AG09309 (cell line): ENCODE measurements at places on chromosomes 7 and 10.

- no peak for DNase-seq
Observed at GRCh38 chr10:47400786-47401185, 16.7 kb upstream of the ZNF488 start.

DNA sequence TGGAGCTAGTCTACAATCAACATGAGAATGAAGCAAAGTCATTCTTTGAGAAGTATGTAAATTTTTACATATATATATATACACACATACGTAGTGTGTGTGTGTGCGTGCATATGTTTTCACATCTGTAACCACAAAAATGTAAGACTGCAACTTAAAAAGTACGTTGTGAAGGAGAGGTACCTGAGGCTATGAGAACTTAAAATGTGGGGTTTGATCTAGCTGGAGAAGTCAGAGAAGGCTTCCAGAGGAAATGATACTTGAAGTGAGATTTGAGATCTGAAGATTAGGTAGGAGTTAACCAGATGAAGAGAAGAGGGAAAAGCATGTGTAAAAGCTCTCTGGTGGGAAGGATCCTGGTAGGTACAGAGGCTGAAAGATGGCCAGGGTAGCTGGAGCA is 5.8 kb downstream of the TAF5 start:
- DNase-seq = no peak

DNA sequence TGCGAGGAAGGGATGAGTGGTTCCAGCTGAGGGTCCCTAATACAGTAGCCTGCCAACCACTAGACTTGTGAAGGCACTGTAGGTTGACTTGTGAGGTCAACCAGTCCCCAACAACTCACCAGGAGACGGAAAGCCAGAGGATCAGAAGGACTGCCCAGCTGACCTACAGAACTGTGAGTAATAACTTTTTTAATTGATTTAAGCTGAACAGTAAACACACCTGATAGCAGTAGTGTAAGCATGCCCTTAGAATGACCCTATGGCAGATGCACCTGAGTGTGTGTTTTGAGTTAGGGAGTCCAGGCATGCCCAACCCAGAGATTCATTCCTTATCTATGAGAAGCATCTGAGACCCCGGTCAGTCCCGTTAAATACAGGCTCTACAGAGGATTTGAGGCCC is 14.1 kb downstream of the PRLHR start:
- DNase-seq = no peak

- no peak for DNase-seq
Observed at GRCh38 chr7:106778656-106779250, 86.3 kb upstream of the PIK3CG start.

- no peak for DNase-seq
Observed at GRCh38 chr10:119505131-119505551, 37.4 kb downstream of the RGS10 start.

- no peak for DNase-seq
Observed at GRCh38 chr7:76246804-76247389, 45.2 kb downstream of the SRRM3 start.

DNA sequence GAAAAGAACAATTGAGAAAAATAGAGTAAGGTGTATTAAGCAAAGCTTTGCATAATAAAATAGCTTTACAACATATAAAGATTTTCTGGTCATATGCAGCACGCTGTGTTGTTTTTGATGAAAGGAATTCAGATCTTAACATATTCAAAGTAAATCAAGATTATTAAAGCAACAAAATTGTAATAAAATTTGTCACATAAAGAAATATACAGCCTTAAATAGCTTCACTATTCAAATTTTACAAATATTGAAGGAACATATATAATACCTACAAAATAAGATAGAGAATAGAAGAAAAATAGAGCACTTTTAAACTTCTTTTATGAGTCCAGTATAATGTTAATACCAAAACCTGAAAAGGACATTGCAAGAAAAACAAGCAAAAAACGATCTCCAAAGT is 749.1 kb upstream of the POT1 start:
- DNase-seq = no peak

- DNase-seq = no peak
Observed at GRCh38 chr10:15209827-15210509, 41.5 kb upstream of the NMT2 start.

DNA sequence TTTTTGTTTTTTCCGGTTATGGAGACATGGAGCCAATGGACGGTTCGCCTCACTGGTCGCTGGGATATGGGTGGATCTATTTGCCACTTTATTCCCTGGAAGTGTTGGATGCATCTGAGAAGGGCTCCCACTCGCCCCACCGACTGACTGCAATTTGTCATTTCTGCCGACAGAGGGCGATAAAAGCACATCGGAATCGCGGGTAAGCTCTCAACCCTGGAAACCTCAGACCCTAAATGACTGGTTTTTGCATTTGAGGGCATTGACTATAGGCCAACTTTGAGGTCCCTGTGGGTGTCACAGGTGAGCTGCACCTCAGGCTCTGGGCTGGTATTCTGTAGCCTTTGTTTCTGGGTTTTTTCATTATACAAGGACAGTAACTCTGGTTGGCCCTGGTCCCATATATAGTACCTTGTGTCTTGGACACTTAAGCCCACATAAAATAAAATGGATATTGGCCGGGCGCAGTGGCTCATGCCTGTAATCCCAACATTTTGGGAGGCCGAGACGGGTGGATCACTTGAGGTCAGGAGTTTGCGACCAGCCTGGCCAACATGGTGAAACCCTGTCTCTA is 11.9 kb upstream of the OPALIN start:
- DNase-seq = no peak

DNA sequence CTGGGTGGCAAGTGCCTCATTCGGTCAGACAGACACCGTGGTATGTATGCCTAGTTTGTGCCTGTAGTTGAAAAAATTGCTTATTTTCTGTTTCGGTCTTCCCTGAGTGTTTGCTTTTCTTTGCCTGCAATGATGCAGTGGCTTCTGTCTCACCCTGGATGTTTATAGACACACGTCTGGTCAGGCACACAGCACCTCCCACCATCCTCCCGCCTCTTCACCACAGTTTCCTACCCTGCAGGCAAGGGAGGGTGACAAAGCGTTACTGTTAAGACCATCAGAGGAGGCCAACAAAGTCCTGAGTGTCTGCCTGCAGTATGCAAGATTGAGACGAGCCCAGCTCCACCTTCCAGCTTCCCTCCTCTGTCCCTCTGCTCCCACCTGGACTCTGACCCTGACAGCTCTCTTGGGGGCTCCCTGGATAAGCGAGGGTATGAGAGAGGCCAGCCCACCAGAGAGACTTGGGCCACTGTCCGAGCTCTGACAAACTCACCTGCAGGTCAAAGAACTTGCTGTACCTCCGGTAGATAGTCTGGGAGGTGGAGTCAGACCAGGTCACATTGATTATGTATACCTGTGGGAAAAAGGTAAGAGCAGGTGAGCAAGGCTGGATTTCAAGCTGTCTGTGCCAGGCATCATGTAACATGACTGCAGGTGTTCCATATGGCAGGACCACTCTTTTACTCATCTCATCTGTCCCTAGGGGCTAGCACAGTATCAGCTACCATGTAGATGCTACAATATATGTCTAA is 54.4 kb downstream of the SH3PXD2A start:
- no peak for DNase-seq

DNA sequence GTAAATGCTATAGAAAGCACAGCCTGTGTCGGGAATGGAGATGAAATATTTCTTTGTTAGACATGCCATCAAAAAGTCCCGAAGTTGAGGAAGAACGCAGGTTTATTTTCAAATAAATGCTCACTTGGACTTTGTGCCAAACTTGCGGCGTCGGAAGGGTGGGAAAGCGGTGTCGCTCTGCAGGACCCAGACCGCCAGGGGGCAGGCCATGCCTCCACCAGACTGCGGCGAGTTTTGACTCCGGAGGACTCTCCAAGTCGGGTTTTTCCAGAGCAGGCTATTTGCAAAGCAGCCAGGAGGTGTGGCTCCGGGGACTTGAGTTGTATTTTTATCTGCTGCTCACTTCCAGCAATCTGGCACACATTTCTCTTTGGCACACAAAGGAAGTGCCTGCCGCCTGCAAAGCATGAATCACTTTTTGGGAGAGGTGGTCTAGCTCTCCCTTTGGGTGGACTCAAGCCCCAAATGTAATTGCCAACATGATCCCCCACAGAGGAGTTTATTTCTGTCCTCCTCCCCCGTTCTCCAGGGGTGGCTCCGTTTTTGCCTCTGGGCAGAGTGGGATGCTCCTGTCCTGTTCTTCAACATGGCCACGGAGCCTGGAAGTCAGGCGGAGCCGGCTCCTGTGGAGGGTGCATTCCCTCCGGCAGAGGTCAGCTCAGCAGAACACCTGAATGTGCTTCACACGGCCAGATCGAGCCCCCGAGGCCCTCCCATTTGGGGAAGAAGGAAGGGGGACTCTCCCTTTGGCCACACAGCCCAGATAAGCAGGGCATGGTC is 82.3 kb upstream of the GPR26 start:
- DNase-seq = peak; percentile 82

GRCh38 chr7:120108376-120108775 is 164.6 kb upstream of the KCND2 start:
- DNase-seq = no peak

- DNase-seq = peak; percentile 24
Observed at GRCh38 chr7:92366730-92367129, 80.6 kb upstream of the GATAD1 start.

DNA sequence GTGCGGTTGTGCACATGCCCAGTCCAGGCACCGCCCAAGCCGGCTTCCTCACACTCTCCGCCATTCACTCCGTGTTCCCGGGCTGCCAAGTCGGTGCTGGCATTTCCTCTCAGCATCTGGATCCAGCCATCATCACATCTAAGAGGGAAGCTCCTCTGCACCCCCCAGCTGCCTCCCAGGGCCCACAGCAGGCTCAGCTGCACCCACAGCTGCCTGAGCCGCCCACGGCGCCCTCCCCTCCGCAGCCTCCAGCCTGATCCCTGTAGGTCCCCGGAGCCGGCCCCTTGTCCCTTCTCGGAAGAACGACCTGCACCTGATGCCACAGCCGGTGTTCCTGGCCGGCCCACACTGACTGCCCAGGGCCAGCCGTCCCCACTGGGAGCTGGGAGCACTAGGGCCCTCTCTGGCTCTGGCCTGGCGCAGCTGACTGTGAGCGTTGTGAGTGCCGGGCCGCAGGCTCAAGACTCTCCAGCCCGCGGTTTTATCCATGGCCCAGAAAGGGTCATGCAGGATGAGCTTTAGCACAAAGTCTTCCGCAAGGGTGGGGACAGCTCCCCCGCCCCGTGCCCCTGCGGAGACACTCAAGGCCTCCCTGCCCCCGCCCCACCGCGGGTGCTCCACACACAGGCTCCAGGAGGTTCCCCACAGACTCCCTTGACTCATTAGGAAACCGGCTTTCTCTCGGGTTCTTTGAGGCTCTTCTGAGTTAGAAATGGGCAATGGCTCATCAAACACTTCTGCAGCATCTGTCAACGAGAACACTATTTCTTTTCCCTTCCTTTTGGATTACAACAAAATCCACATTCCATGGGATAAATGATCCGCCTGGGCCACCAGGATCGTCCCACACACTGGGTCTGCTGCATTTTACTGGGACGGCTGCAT is 31.2 kb downstream of the CFAP46 start:
- no peak for DNase-seq

DNA sequence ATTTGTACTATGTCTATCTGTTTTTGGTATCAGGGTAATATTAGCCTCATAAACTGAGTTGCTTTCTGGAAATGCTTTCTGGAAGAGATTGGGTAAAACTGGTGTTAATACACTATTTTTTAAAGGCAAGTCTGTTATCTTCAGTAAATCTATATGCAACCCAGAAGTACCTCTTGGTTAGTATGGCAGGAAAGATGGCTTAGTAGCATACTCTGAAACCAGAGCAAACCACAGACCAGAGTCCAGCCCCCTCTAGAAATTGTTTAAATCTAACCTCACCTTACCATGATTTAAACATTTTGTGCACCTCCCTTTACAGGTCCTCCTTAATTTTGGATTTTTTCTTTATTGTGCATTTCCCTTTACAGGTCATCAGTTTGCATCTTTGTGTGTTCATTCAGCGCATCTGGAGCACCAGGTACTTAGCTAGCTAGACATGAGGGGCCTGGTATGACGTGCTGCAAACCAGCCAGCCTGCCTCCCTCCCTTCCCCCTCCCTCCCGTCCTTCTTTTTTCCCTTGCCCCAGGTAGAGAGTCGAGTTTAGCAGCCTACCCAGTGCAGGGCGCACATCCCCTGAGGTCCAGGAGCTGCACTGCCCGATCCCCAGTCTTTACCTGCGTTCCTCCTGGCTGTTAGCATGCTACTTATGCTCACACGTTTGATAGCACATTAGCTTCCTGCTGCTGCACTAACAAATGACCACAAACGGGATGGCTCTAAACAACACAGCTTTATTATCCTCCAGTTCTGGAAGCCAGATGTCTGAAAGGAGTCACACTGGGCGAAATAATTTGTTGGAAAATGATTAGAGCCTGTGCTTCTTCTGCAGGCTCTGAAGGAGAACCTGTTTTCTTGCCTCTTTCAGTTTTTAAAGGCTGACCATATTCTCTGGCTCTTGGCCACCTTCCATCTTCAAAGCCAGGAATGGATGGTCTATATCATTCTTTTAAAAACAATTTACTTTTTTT is 299.9 kb upstream of the HABP2 start:
- no peak for DNase-seq

- no peak for DNase-seq
Observed at GRCh38 chr10:48522011-48522765, 82.7 kb downstream of the ARHGAP22 start.

GRCh38 chr10:111579473-111579872 is 502.6 kb downstream of the ADRA2A start:
- no peak for DNase-seq

- DNase-seq = no peak
Observed at GRCh38 chr7:371779-372545, 82.0 kb downstream of the FOXL3 start.

DNA sequence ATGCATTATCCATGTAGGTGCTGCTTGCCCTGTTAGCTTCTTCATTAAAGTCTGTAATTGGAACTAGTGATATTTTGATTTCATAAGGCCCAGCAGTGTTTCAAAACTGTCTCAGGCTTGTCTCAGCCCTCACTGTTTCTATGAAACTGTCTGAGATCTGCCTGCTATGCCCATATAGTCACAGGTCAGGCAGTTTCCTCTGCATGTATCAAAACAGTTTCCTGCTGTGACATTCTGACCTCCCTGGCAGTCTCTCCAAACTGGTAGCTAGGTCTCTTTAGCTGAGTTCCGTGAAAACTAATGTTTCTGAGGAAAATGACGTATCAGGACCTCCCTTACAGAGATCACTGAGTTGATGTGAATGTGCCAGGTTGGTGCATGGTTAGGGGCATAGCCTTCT is 18.9 kb upstream of the SEMA3D start:
- DNase-seq = no peak

GRCh38 chr10:131730771-131731497 is 169.9 kb upstream of the PPP2R2D start:
- no peak for DNase-seq

DNA sequence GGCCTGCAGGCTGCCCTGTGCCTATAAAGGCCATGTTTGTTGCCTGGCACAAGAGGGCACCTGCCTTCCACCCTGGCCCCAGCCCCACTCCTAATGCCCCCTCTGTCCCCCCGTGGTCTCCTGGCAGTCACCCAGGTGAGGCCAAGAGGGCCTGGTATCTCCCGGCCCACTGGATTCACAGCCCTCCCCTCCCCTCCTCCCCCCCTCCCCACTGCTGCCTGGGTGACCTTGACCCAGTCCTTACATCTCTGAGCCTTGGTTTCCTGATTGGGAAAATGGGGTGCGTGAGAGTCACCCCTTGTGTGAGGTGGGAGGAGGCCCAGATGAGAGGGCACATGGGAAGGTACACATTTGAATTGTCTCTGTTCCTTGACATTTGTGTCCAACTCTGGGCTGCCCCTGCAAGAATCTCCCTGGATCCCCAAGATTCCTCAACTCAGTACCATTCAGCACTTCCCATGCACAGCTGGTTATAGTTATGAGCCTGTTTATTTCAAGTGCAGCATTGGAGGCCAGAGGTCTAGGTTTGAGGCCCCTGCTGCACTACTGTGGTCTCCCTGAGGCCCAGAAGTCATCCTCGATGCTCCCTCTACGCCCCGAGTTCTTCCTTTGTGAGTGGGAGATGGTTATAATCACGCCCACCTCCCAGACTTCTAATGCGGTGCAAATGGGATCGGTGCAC is 58.9 kb downstream of the TMEM270 start:
- DNase-seq = no peak
